ENCODE measurements at places on chromosomes 11 and 22.

DNA sequence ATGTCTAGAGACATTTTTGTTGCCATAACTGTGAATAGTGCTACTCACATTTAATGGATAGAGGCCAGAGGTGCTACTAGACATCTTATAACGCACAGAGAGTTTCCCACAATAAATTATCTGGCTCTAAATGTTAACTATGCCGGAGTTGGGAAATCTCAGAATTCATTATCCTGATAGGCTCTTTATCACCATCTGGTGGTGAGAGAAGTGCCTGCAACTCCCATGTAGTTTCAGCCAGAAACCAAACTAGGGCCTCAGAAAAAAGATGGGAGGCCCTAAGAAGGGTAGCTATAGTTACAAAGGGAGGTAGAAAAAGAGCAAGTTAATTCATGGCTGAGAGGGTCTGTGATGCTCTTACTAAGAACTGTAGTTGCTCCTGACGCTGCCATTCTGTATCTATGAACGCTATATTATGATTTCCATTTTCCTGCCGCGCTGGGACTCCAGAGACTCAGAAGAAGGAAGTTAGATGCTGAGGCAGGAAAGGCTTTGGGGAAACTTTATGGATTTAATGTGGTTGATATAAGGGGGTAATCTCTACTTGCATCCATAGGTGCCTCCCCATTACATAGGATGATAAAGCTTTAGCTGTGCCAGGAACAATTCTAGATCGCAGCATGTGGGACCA, 22.9 kb upstream of the MRPL17 start:
- no peak for DNase-seq

DNA sequence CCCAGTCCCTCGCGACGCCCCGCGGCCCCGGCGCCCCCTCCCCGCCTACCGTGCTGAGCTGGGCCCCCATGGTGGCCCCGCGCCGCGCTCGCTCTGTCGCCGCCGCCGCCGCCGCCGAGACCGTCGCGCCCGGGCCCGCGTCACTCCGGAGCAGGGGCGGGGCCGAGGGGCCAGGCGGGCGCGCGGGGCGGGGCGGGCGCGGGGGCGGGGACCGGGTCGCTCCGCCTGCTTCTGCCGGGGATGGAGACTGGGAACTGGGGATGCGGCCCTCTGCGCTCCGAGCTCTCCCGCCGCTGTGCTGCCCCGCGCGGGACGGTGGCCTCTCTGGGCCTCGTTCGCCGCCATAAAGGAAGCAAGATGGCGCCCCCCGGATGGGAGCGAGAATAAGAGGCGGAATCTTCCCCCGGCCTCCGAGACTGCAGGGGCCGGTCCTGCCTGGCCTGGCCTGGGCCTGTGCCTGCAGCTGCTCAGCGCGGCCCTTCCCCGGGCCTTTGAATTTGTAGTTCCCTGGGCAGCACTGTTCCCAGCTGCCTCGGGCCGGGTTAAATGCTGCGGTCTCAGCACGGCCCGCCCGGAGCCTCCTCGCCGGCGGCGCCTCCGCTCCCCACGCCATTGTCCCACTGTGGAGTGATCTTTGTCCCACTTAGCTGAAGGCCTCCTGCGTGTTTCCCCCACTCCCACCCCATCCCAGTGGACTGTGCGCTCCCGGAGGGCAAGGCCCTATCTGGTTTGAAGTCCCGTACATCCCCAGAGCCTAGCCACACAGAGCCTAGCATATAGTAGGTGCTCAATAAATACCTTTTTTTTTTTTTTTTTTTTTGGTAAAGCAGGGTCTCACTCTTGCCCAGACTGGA, at the start of gene CYB5R3:
CYB5R3 (minus strand) TSS at position 147 of the 854 bp plus-strand sequence; CDS start at position 70, 77 bp downstream.
- peak; percentile 54 for DNase-seq

DNA sequence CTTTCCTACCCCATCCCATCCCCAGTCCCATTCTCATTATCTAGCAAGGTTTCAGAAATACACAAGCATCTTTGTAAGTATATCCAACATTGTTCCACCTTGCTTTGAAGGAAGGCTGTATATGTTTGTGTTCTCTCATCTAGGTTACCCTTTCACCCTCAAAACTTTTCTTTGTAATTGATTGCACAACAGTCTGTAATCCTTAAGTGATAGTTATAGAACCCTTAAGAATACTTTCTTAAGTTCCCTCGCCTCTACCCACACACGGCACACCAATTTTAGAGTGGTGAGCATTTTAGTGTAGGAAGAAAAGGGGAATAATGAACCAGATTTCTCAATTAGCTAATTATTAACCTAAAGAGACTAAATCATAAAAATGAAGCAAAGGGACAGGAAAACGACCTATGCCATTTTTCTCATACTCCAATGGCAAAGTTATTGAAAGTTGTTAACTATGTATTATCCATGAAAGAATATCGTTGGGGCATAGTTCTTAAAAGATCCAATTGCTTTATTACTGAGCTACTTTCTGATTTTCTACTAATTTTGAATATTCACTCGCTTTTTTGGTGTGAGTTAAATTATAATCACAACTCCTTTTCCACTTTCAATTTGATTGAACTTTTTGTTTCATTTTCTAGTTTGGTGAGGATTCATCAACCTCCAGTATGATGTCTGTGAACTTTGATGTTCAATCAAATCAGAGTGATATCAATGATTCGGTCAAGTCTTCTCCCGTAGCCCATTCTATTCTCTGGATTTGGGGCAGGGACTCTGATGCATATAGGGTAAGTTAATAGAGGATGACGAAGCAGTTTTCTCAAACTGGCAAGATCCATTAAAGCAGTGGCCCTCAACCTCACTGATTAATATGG, 44.9 kb downstream of the TTC17 start:
- DNase-seq = no peak

DNA sequence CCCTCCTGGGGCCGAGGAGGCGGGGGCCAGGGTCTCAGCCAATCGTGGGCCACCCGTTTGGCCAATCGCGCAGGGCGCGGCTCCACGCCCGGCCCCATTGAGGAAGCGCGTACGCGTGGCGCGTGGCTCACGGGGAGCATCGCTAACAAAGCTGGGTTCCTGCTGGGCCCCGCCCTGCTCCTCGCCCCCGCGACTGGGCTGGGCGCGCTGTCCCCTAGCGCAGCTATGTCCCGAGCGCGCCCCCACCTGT, 614 bp upstream of the ASCL2 start:
- no peak for DNase-seq

- no peak for DNase-seq
These were observed 3.8 kb downstream of the SLC7A4 start for GRCh38 chr22:21028277-21029251.

GRCh38 chr22:36863281-36863680, 2.5 kb downstream of the NCF4 start:
- no peak for DNase-seq

GRCh38 chr11:119839476-119840133, 110.6 kb upstream of the NECTIN1 start:
- no peak for DNase-seq

GRCh38 chr11:121770939-121771595, 318.3 kb upstream of the SORL1-AS1 start:
- DNase-seq = no peak

- DNase-seq = no peak
These were observed 191.6 kb upstream of the ARHGAP20 start for GRCh38 chr11:110903830-110904229.

DNA sequence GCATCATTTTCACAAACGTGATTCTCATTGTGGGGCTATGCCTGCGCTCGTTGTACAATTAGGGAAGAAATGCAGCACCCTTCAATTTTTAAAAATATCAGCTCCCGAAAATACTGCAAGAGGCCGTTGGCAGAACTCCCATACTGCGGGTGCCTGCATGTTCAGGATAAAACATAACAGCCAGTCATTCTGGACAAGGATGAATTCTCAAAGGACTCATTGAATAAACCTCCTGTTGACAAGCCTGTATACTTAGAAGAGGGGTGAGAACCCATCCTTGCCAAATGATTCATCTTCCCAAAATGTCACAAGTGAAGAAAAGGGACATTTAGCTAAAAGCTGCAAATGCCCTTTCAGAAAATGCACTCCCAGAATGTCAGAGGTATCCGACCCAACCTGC, 141.9 kb downstream of the CSNK2A3 start:
- no peak for DNase-seq

DNA sequence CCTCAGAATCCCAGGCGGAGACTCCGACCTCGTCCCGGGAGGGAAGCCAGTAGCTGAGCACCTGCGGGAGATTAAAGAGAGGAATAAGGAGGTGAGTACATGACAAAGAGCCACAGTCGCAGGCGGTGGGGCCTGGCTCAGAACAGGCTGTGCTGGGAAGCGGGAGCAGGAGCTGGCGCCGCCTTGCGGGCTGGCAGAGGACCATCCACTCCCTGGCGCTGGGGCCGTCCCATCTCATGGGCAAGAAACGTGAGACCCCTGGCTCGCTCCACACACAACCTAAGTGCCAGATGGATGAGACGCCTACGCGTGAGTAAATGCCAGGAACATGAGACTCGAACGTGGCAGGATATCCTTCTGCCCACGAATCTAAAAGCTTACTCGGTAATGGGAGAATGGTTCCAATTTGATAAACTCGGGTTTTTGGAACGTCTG, 6.3 kb downstream of the CEND1 start:
- no peak for DNase-seq

DNA sequence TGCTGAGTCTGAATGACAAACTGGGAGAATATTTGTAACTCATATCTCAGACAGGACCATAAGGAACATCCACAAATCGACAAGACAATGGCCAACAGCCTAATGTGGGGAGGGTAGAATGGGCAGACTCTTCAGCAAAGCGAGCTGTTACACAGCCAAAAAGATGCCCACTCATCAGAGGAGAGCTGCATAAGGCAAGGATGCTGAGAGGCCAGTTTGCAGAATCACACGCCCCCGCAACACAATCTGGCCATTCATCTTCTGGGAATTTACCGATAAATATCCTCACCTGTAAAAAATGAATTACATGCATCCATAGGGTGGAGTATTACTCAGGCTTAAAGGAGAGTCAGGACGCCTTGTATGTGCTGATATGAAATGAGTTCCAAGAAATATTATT, 57.5 kb upstream of the SLC22A12 start:
- no peak for DNase-seq

- no peak for DNase-seq
These were observed 19.8 kb downstream of the TPST2 start for GRCh38 chr22:26570115-26570514.

DNA sequence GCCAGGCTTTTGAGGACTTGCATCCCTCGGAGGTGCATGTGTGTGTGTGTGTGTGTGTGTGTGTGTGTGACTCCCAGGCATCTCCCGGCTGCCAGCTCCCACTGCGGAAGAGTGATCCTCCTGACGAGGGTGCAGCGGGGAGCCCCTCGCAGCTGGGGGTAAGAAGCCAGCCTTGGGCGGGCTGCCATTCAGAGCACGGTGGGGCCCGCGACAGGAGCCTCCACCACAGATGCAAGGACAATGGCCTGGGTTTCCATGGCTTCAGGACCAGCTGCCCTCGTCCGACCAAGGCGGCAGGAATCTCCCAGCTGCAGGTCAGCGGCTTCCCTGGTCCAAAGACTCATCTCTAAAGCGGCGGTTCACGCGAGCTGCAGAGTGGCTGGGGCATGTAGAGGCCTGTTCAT, 908.5 kb downstream of the BRD1 start:
- no peak for DNase-seq

GRCh38 chr11:44452827-44453572, 112.5 kb upstream of the CD82 start:
- no peak for DNase-seq

- DNase-seq = no peak
These were observed 1.0 kb upstream of the MUC5AC start for GRCh38 chr11:1156506-1157340.

- no peak for DNase-seq
These were observed 284.6 kb downstream of the GUCY1A2 start for GRCh38 chr11:106733635-106734034.

DNA sequence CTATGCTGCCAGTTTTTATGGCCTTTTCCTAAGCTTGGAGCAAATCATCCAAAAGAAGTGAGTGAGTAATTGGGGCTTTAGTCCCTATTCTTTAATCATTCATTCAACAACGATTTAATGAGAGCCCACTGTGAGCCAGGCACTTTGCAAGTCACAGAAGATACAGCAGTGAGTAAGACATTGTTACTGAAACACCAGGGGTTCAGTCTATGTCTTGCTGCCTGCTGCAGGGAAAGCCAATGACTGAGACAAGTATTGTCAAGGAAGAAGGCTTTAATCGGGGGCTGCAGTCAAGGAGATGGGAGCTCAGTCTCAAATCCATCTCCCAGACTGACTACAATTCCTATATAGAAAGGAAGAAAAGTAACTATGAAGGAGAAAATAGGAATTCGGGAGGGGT, 228.3 kb downstream of the FAM181B start:
- no peak for DNase-seq
